Thoracic aorta (tissue), 2 donors: ENCODE measurements at places on chromosomes 2 and 18. TPM values are rescaled to one million over a fixed set of nuclear protein-coding genes. Genes with fewer than 3 reads are reported as not detected.

DNA sequence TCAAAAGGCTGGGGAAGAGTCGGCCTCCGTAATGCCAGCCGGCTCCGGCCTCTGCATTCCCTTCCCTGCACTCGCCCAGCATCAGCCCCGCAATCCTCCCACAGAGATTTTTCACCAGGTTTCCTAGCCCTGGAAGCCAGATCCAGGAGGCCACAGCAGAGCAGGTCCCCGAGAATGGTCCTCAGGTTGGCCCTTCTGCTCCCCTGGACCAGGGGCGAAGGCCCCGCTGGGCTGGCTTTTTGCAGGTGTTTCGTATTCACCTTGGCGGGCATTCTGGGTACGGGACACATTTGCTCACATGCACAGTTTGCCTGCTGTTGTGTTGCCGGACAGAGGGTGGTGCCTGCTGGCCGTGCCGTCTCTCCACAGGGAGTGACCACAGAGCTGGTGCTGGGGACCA, 309.5 kb downstream of the NDUFA10 start:
- no peak for DNase-seq

- DNase-seq = no peak
Measured at GRCh38 chr18:12238826-12239225, 15.3 kb upstream of the CIDEA start.

- no peak for DNase-seq
Measured at GRCh38 chr18:48837676-48838075, 113.1 kb downstream of the SMAD7 start.

- DNase-seq = no peak
Measured at GRCh38 chr2:48287976-48288375, 242.0 kb upstream of the STON1 start.

DNA sequence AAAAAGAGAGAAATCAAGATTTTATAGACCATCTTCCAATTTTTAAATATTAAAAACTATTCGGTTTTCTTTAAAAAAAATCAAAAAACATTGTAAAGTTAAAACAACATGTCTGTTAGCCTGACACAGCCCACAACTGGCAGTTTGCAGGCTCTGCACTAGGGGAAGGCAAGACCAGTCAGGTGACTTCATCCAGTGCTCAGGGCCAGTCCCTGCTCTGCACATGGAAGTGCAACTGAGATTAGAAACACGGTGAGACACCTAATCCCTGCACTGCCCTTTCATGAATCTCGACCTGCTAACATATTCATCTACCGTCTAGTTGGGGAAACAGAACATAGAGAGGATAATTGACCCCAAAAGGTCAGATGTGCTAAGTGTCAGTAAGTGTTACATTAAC, 135.2 kb downstream of the BARD1 start:
- no peak for DNase-seq

DNA sequence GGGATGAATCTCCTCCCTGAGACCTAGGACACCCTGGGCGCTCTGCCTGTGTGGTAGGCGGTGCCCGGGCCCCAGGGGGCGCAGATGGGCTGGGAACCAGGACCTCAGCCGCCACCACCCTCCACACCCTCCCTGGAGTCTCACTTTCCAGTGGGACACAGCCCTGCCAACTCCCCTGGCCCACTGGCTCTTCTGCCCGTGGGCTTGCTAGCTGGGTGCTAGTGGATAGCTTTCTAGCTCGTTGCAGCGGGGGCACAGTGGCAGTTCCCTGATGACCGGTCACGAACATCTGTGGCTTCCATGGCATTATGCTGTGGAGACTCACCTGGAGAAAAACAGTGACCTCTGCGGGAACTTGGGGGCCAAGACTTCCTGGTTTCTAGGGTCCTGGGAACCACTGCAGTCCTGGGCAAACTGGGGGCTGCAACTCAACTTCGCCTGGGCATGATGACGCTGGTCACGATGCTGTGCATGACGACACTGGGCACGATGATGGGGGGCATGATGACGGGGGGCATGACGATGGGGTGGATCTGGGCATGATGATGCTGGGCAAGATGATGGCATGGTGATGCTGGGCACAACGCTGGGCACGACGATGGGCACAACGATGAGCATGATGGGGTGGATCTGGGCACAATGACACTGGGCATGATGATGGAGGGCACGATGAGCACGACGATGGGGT, 31.0 kb upstream of the ALLC start:
- DNase-seq = no peak

GRCh38 chr2:96887493-96888012, 17.7 kb upstream of the SEMA4C start:
- no peak for DNase-seq

- DNase-seq = no peak
Measured at GRCh38 chr2:5915881-5916310, 223.7 kb downstream of the SOX11 start.

Gene MC5R
- total RNA-seq = not detected

Gene SLC16A14
- total RNA-seq = 0.54 TPM
